Esophagus mucosa (tissue), 1 donor: ENCODE measurements at places on chromosomes 13 and 19. TPM values are rescaled to one million over a fixed set of nuclear protein-coding genes. Genes with fewer than 3 reads are reported as not detected.

GRCh38 chr19:28646629-28647028 is 566.3 kb downstream of the UQCRFS1 start:
- no peak for ATAC-seq

The NBEA gene
- total RNA-seq: 1.2 TPM

DNA sequence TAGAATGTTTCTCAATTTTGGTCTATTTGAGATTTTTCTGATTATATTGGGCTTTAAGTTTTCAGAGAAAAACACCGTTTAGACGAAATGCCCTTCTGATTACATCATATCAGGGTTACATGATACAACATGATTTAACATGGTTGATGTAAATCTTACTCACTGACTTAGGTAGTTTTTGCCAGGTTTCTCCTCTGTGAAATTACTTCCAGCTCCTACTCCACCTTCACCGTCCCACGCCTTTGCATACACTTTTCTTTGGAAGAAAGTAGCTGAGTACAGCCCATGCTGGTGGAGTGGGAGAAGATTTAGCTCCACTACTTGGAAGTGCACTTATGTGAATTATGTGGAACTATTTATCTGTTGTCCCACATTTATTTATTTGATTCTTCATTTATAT is 433.2 kb upstream of the KLHL1 start:
- no peak for ATAC-seq

The SIGLEC10 gene
- total RNA-seq: 2.0 TPM

The RAB3A gene
- 1.1 TPM for total RNA-seq

GRCh38 chr19:18393836-18394235 is 3.6 kb downstream of the LRRC25 start:
- ATAC-seq: no peak

DNA sequence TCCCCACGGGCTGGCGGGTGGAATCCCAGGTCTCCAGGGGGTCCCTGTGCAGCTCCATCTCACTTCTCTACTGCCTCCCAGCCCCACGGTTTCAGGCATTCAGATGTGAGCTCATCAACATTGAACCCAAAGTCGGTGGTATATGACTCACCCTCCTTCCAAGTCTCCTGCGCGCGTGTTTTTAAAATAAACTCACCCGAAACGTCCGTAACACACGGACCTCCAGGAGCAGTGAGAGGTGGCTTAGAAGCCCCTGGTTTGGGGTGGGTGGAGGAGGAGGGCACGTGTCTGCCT is 14.0 kb upstream of the CRTC1 start:
- no peak for ATAC-seq

DNA sequence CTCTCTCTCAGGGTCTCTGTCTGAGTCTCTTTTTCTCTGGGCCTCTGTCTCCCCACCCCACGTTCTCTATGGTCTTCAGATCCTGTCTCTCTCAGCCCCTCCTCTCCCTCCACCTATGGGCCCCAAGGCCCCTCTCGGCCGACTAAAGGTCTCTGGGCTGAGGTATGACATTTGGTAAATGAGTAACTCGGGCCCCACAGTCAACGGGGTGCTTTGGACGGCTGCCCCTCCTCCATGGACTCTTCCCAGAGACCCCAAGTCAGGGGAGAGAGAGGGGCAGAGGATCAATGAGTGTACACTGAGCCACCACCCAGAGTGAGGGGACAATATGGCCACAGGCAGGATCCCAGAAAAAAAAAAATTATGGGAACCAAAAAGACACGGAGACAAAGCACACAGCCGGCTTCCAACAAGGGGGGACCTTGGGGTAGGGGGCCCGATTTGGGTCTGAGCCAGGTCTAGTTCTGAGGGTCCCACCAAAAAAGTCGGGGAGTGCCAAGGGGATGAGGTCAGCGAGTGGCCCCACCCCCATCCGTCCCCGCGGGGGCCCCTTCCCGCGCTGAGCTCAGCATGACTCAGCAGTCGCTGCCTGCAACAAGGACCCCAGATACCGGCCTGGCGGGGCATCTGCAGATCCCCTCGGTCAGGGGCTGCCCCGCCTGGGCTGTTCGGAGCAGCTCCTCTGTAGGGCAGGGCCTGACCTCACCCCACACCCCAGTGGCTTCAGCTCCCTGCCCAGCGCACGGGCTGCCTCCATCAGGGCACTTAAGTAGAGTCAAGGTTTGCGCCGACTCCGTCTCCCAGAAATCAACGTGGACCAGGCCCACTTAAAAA is 1.5 kb upstream of the FTL start:
- peak; percentile 12 for ATAC-seq

DNA sequence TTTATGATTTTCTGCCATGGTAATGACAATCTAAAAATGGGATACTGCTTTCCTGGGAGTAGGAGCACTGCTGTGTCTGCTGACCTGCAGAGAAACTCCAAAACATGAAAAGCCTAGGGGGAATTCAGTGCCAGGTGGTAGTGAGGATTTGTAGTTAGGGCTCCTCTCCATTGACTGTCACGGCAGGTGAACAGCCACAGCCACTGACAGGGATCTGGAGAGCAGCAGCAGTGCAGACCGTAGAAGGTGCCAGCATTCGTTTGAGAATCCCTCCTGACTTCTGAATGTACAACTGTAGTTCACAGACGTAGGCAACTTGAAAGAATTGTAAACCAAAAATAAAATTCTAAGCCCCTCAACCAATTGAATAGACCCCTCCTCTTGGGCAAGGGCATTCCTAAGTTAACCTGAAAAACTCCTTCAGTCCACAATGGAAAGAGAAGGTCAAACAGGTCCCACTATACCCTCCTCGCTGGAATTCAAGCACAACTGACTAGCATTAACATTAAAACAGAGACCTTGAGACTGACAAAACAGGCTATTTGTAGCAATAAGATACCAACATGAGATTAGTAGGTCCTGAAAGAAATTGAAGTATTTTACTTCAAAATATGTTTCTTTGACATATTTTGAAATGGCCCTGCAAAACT is 1328.8 kb downstream of the OLFM4 start:
- ATAC-seq: no peak

DNA sequence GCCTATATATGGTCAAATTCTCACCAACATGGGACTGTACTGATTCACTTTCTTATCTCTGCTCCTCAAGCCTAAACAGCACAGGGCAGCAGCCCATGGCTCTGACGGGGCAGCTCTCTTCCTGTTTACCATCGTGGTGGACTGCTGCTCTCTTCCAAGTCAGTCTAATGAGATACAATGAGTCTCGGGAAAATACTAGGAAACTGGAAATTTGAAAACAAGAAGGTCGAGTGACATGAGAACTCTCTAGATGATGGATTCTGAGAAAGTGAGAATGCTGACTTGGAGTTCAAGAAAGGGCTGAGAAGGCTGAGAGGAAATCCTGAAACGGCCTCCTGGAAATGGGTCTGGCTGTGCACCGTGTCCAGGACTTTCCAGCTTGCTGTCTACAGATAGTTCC is 122.8 kb upstream of the ARGLU1 start:
- ATAC-seq: peak; percentile 29

DNA sequence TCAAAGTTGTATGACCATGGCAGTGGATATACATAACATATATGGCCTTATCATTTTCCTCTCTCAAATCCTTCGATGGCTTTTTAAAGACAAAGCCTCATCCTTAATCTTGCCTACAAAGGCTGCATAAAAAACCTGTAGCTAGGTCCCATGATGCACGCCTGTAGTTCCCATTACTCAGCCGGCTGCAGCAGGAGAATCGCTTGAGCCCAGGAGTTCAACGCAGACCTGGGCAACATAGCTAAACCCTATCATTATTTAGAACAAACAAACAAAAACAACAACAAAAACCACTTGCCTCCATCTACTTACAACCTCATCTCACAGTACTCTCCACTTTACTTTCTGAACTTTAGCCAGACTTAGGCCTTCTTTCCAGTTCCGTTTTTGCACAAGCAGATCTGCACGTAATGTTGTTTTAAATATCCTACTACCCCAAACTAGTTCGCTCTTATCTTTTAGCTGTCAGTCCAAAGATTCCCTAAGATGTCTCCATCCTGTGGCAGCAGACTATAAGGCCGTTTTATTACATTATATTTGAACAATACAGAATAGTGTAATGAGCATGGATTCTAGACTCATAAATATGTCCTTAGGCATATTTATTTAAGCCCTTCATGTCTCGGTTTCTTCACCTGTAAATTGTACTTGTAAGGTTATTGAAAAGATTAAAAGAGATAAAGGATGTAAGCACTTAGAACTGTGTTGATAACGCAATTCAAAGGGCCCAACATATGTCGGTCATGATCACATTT is 969 bp upstream of the POMP start:
- ATAC-seq: no peak

The TINCR gene
- 29.7 TPM for total RNA-seq

- no peak for ATAC-seq
Measured at GRCh38 chr19:17931532-17932191, 1.2 kb upstream of the CCDC124 start.

DNA sequence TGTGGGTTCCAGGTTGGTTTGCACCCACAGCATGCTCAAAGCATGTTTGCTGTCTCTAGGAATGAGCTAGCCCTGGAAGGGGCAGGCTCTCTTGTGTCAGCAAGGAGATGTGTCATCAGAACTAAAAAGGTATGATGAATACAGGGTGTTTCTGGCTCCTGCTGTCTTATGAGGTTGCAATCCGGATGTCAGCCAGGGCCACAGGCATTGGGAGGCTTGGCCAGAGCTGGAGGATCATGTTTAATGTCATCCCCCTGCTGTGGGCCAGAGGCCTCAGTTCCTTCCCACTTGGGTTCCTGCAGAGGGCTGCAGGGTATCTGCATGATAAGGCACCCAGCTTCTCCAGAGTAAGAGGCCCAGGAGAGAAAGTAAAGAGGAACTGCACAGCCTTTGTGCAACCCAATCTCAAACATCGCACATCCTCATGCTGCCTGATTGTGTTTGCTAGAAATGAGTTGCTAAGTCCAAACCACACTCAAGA is 193.6 kb downstream of the COL4A1 start:
- ATAC-seq: peak; percentile 78

- ATAC-seq: no peak
Measured at GRCh38 chr13:110570886-110571285, 9.4 kb upstream of the RAB20 start.

DNA sequence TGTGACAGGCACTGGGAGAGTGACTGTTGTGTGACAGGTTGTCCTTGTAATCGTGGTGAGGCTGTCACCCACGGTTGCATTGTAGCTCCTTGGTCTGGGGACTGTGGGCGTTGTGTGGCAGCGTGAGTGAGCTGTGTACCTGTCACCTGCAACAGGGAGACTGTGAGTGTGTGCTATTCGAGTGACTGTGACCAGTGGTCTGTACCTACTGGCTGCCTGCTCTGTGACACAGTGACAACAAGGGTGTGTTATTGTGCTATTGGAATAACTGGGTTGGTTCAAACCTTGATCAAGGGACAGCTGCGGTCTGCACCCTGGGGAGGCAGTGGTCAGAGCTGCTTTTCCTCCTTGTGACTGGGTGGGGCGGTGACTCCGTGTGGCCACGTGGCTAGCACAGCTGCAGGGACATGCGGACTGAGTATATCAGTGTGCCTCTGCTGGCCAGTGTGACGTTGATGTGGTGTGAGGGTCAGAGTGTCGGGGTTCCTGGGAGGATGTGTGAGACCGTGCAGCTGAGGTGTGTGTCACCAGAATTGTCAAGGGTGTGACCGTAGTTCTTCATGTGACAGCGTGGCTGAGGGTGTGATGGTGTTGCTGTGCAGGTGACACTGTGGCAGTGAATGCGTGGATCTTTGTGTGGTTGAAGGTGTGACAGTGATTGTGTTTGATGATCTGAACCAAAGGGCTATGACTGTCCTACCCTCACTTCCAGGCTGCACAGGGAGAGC is 10.1 kb upstream of the NFIX start:
- ATAC-seq: peak; percentile 62

The SERP2 gene
- 1.2 TPM for total RNA-seq

The KLHL1 gene
- total RNA-seq: not detected

DNA sequence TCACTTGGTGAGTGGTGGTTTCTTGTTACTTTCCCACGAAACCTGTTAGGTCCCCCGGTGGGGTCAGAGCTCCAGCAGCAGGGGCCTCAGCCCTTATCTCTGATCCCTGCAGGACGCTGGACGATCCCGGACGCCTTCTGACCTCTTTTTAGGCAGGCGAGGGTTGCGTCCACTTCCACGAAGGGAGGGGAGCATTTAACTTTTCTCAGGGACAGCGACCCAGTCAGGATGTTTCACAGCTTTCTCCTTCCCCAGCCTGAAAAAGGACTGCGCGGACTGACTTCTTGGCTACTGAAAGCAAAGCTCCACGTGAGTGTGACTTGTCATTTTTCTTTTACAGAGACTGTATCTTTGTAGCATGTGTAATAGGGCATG is 692 bp downstream of the ZNF234 start:
- no peak for ATAC-seq

DNA sequence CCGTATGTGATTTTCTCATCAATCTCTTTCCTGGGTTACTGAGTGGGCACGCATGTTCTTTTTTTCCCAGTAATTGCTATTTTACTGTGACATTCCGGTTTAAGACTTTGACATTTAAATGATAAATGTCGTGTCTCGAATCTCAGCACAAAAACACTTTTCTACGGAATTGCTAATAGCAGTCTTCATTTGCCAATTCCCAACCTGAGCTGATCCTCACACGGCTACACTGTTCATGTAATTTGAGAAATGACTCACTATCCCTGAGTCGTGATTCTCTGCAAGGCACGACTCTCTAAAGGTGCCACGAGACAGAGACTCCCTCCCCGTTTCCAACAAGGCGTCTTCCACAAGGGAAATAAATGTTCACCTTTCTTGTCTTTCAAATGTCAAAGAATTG is 88.7 kb upstream of the USP29 start:
- ATAC-seq: no peak

GRCh38 chr13:113408562-113408961 is 44.6 kb upstream of the GRTP1 start:
- no peak for ATAC-seq

DNA sequence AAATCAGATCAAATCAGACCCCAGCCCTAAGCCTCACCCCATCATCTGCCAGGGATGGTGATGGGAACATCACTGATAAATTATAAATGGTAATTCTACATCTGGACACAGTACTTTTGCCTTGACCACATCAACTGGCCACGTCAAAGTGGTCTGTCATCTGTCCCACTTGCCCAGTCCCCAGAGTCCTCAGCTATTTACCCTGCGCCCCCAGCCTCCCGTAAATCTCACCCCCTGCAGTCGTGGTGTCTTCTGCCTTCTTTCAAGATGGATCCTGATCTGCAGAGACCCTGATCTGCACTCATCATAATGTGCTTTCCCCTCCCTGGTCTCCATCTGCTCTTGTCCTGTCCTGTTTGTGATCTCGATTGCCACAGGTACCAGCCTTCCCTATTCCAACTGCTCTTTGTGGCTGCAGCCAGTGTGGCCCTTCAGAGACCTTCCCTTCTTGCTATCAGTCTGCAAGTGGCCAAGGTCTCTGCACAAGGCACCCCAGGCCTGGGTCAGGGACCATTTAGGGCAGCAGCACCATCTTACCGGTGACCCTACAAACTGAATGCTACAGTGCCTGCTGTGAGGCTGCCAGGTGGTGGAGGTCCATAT is 26.7 kb upstream of the POP4 start:
- ATAC-seq: no peak

DNA sequence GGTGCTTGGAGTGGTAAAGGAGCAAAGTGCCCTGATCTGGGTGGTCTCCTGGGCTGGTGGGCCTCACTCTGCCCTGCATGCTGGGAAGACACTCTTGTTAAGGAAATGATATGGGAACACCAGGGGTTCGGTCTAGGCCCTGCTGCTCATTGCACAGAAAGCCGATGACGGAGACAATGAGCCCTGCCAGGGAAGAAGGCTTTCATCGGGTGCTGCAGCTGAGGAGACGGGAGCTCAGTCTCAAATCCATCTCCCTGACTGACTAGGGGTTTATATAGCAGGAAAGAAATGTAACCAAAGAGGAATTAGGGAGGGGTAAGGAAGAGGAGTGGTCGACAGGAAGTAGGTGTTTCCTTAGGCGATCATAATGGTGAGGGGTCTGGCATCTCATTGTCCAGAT is 253.4 kb downstream of the TEX29 start:
- ATAC-seq: no peak

The CYP4F8 gene
- total RNA-seq: not detected
